ENCODE measurements at places on chromosomes 5 and 9.

GRCh38 chr9:28073270-28073669 is 500.0 kb upstream of the C9orf72 start:
- no peak for DNase-seq

- DNase-seq, result no peak
Measured at GRCh38 chr9:91560301-91560700, 136.7 kb upstream of the NFIL3 start.

DNA sequence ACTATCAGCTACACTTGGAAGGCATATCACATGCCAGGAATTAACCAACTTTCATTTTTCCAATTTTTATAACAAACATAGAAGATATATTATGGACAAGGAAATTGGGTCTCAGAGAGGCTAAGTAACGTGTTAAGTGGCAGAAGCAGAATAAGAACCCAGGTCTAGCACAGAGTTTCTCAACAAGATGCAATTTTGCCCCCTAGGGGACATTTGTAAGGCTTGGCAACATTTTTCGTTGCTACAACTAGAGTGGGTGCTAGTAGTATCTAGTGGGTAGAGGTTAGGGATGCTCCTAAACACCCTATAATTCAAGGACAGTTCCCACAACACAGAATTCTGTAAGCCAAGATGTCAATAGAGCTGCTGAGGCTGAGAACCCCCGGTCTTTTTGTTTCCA is 180.6 kb downstream of the SNCAIP start:
- no peak for DNase-seq

- DNase-seq, result peak; percentile 63
Measured at GRCh38 chr5:141369994-141370848, at the start of gene PCDHGB3. PCDHGB3 (plus strand) TSS chr5:141370242; CDS start chr5:141370395, 153 bp downstream.

GRCh38 chr9:91025856-91026255 is 224.2 kb downstream of the SYK start:
- no peak for DNase-seq

DNA sequence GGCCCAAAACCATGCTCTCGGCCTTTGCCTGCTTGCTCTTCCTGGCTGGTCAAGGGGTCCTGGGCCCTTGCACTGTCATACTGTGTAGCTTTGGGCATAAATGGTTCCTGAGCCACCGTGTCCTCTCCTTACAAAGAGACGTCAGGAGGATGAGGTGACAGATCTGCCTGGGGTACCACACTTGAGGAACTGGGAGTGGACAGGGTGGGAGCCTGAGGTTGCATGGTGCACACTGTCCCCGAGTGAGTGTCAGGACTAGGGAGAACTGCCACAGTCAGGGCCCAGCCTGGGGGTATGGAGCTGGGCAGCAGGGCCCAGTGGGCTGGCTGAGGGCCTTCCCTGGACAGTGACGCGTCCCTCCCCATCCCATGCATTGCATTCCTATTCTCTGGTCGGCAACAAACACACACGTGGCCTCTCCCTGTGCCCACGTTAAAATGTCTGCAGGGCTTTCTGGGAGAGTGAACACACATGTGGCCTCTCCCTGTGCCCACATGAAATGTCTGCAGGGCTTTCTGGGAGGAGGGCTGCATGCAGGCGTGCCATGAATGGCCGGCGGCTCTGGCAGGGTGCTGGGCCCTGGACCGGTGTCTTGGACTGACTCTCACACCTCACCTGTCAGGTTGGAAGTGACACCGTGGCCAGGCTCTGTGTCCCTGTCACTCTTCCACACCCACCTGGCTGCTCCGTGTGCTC is 122.1 kb upstream of the COL5A1 start:
- no peak for DNase-seq

DNA sequence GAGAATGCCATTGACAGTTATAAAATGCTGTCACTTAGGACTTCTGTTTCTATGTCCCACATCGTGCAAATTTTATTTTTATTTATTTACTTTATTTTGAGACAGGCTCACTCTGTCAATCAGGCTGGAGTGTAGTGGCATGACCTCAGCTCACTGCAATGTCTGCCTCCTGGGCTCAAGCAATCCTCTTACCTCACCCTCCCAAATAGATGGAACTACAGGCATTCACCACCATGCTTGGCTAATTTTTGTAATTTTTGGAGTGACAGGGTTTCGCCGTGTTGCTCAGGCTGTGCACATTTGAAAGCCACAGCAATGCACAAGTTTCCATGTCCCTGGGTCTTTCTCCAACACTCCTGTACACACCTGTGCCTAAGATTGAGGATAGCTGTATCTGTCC is 51.8 kb downstream of the ADAMTS16 start:
- DNase-seq, result no peak

GRCh38 chr5:166834246-166834645 is 1457.2 kb upstream of the WWC1 start:
- no peak for DNase-seq

- no peak for DNase-seq
Measured at GRCh38 chr9:98929895-98930341, 13.8 kb upstream of the COL15A1 start.

GRCh38 chr5:5128766-5129165 is 11.4 kb upstream of the ADAMTS16 start:
- DNase-seq, result no peak

DNA sequence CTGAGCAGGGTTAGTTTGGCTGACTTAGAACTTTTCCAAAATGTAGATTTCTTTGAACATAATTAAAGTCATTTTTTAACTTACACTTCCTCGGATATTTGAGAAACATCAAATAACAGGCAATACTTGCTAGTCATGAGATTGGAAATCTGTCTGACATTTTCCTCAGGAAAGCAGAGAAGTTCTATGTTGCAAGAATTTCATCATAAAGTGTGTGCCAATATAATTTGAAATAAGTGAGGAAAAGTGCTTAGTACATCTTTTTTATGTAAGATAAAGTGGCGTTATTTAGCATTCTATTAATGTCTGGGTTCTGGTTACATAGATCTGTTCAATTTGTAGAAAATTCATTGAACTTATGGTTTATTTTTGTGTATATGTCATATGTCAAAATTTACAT is 48.7 kb upstream of the C5orf47 start:
- no peak for DNase-seq

DNA sequence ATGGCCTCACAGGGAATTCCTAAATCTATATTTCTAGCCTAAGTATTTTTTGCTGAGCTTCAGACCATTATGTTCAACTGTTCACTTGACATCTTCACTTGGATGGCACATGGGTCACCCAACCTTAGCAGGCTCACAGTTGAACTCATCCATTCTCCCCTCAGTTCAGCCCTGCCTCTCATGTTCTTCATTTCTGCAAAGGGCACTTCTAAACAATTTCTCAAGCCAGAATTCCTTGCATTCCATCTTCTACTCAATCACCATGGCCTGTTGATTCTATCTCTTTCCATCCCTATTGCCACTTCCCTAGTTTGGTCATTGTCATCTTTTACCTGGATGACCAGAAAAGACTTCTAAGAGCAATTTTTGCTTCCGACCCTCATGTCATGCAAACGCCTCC is 7.3 kb upstream of the RGS3 start:
- DNase-seq, result no peak
